ENCODE measurements at places on chromosomes 13 and 19.

- DNase-seq, result no peak
These were observed 38.8 kb downstream of the VSTM2B start for GRCh38 chr19:29564574-29565005.

GRCh38 chr19:40465025-40465556 lies 454 bp downstream of the BLVRB start:
- DNase-seq, result no peak

DNA sequence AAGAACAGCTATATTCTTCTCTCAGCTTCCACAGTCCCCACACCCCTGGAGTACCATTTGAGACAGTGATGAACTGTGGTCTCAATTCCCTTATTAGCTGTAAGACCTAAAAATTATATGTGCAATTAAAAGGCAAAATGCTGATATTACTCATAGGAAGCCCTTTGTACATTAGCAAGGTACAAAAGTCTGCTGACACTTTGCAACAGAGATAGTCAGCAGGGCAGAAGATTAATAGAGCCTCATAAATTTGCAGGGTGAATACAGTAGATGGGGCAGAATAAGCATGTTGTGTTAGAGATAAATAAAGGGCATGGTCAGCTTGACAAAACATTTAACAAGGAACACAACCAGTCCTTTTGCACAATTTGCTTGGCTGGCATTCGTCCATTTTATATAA lies 210.0 kb upstream of the OBI1 start:
- DNase-seq, result no peak

DNA sequence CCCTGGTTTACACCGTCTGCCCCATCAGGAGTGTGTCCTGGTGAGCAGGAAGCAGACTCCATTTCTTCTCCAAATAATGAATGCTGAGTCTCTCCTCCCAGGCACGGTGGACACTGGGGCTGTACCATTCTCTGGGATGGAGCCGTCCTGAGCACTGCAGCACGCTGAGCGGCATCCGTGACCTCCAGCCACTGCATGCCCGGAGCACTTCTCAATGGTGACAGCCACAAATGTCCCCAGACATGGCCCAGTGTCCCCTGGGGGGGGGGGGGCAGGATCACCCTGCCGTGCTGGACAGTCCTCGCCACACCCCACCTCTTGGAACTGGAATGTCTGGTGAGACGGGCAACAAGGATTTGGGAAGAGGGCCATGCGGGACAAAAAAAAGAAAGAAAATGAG lies 37.4 kb downstream of the GNG7 start:
- no peak for DNase-seq

- no peak for DNase-seq
These were observed 2539.0 kb upstream of the PCDH20 start for GRCh38 chr13:63954683-63955082.

- no peak for DNase-seq
These were observed 449.7 kb downstream of the IRS2 start for GRCh38 chr13:109336730-109337129.

DNA sequence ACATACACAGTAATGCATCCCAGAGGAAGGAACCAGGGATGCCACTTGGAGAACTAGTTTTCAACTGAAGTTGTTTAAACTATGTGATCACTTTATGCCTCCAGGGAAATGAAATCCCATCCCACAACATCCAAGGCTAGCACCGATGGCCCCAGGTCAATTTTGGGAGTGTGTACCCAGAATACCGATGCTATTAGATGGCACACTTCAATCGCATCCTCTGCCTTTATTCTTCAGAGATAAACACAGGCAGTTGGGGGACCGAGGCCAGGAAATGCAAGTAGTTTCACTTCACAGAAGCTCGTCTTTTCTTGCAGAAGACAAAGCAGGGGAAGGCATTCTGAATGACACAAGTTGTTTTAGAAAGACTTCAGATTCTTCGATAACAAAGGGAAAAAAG lies 13.8 kb downstream of the STK24 start:
- no peak for DNase-seq

GRCh38 chr13:79703772-79704171 lies 222.8 kb downstream of the NDFIP2 start:
- no peak for DNase-seq

DNA sequence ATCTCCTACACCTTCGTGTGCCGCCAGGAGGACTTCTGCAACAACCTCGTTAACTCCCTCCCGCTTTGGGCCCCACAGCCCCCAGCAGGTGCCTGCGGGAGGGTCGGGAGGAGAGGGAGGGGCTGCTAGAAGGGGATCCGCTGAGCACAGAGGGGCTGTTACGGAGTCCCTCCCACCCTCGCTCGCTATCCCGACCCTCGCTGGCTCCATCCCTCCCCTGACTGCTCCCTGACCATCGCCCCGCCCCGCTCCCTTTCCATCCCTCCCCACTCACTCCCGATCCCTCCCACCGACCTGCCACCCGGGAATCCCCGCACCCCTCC lies 780 bp downstream of the CD177 start:
- DNase-seq, result no peak

DNA sequence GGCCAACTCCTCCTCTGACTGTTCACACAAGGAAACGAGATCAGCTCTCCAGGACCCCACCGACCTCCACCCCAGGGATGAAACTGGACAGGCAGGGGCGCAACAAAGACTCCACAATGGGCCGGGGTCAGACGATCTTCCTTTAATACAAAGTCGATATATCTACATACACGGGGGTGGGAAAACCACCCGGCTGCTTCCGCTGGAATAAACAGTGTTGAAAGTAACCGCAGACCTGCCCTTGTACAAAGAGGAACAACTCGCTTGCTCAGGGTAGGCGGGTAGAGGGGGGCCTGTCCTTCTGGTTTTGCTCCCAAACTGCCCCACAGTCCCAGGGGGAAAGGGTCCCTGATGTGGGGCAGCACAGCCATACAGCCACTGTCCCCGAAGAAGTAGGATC lies 135.2 kb downstream of the PTPRS start:
- no peak for DNase-seq

DNA sequence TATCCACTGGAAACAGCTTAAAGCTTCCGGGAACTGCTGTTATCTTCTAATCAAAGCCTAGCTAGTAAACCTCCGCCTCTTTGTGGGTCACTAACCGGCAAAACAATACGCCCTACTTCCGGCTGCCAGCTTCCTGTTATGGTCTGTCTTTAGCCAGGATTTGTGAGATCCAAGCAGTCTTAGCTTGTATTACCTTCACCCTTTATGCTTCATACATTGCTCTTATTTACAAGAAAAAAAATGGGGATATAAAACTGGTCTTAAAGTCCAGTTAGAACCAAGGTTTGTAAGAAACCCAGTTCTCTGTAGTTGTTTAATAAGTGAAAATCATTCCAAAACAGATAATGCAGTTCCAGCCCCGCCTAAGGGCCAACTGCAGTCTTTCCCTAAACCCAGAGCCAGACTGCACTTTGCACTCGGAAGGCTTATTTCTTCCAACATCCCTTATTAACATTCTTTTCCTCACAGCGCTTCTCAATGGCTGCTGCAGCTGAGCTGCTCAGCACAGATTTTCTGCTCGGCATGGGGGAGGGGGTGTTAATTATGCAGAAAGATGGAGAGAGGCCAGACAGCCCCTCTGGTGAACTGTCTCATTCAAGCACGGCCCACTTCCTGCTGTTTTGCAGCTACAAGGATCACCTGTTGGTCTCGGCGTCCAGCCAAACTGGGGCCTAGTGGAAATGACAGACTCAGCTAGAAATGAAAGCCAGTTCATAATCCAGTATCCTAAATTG lies 368.4 kb downstream of the KLF12 start:
- peak; percentile 49 for DNase-seq

GRCh38 chr19:48560095-48560530 lies 8.1 kb downstream of the SULT2B1 start:
- DNase-seq, result no peak

- DNase-seq, result no peak
These were observed 14.2 kb downstream of the KLF5 start for GRCh38 chr13:73073050-73073449.

- no peak for DNase-seq
These were observed 22.2 kb upstream of the ERVV-1 start for GRCh38 chr19:52991484-52991883.

GRCh38 chr19:42402376-42403116 lies 12.4 kb upstream of the CNFN start:
- no peak for DNase-seq

GRCh38 chr13:43529796-43530195 lies 257.0 kb downstream of the ENOX1 start:
- no peak for DNase-seq

GRCh38 chr19:1445185-1445931 lies 4.6 kb upstream of the APC2 start:
- peak; percentile 45 for DNase-seq

GRCh38 chr19:41376998-41377365 lies 649 bp downstream of the TMEM91 start:
- no peak for DNase-seq

- DNase-seq, result no peak
These were observed 7.2 kb downstream of the DDX39A start for GRCh38 chr19:14411938-14412245.

GRCh38 chr19:10782795-10783194 lies 53.2 kb downstream of the TMED1 start:
- no peak for DNase-seq

- no peak for DNase-seq
These were observed 89.0 kb upstream of the CLDN10 start for GRCh38 chr13:95463531-95463930.

DNA sequence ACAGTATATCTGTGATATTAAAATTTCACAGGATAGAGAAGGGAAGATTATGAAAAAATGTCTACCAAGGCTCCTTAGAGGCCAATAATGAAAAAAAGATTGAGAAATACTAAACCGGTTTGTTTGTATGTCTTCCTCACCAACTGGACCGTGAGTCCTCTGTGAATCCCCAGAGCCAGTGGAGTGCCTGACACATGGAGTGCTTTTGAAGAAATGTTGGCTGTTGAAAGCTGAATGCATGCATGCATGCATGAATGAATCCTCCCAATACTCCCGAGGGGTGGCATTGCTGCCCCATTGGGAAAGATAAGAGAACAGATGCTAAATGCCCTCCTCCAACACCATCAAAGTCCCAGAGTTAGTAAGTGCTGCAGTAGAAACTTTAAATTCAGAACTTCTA lies 152.7 kb upstream of the SERP2 start:
- DNase-seq, result no peak

GRCh38 chr19:44603201-44603945 lies 10.0 kb upstream of the IGSF23 start:
- DNase-seq, result no peak

DNA sequence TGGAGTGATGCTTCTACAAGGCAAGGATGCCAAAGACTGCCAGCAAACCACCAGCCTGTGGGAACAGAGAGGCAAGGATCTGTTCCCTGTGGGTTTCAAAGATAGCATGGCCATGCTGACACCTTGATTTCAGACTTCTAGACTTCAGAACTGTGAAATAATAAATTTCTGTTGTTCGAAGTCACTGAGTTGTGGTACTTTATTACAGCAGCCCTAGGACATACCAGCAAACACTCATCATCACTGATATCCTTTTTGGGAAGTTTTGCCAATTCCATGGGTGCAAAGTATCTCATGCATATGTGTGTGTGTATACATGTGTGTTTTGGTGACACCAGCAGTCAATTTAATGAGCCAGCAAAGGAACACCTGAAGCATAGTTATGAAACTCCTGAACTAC lies 21.0 kb downstream of the LMO7 start:
- DNase-seq, result no peak

- DNase-seq, result no peak
These were observed 426.1 kb upstream of the KLF12 start for GRCh38 chr13:74560325-74560724.

DNA sequence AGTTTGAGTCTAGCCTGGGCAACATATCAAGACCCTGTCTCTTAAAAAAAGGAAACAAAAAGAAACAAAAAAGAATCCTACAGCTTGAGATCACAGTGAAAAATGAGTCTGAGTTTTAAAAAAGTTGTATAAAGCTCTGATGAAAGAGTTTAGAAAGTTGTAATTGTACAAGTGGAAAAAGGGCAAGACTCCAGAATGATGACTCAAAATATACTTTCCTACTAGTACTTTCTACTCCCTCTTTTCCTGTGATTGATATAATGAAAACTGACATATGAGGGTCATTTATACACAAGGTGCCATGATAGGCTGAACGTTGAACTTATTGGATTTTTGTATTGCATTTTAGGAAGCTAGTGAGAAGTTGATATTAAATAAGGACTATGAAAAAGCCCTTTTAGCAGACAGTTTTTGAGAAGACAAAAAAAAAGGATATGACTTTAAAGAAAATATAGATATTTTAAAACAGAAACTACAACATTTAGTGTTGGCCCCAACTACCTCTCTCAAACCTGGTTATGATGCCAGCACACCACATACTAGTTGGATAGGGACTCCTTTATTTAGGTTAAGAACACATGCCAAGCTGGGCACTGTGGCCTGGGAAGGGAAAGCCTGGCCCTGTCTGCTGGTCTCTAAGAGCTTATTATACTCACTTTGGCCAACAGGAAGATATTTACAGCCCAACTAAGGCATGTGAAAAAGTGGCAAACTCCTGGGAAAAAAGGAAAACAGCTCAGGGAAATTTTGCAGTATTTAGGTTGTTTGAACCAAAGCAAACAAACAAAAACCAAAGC lies 116.6 kb downstream of the KL start:
- DNase-seq, result no peak

- no peak for DNase-seq
These were observed 1.7 kb downstream of the MAP3K10 start for GRCh38 chr19:40192758-40193586.

DNA sequence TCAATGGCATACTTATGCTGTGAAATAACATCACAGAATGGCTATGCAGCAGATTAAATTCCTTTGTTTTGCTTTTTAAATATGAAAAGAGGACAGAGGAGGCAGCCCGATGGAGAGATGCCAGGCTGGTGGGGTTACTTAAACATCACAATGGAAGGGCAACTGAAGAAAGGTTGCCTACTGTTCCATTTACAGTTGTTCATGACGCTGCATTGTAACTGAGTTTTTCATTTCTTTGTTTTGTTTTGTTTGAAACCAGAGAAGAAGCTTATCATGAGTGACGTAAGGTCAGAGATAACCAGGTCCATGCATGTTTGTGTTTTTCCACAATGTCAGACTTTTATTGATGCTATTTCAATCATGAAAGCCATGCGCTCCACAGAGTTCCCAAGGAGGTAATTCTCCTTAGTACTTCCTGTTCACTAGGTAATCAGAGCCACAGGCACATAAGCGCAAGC lies 273.8 kb downstream of the LHFPL6 start:
- no peak for DNase-seq

DNA sequence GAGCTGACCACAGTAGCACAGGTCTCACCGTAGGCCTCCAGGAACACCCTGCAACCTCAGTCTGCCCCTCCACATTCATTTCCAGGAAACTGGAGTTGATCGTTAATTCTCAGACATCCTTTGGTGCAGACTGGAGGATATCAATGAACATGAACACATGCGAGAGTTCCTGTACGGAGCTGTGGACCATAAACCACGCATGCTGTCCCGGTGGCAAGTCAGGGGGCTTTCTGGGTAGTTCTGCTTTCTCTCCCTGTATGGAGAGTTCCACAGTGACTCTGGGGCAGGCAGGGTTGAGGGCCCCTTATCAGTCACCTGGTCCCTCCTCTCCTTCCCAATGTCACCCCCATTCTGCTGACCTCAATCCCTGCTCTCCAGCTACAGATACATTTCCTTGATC lies 55.5 kb upstream of the URI1 start:
- DNase-seq, result no peak

Data from stimulated activated CD8-positive, alpha-beta memory T cell treated with anti-CD3 and anti-CD28 coated beads, Interleukin-15, amount 100 ng/mL, for 4 hours (primary cell).